ENCODE measurements at places on chromosomes 6 and 20.

GRCh38 chr20:44900231-44900854 lies 9.5 kb upstream of the PABPC1L start:
- no peak for DNase-seq

DNA sequence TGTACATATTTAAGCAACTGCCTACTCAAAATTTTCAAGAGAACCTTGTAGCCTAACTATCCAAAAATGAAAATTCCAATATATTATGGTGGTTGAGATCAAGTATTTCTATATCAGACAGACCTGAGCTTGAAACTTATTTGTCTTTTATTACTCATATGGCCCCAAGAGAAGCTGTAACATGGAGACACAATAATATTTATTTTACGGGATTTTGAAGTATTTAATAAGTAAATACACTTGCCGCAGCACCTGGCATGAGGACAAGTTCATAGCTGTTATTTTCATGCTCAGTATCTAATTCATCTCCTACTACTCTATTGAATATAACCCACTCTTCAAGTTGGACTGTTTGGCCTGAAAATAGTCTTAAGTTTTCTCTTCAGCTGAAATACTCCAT lies 28.0 kb downstream of the PTPRK start:
- DNase-seq = no peak

DNA sequence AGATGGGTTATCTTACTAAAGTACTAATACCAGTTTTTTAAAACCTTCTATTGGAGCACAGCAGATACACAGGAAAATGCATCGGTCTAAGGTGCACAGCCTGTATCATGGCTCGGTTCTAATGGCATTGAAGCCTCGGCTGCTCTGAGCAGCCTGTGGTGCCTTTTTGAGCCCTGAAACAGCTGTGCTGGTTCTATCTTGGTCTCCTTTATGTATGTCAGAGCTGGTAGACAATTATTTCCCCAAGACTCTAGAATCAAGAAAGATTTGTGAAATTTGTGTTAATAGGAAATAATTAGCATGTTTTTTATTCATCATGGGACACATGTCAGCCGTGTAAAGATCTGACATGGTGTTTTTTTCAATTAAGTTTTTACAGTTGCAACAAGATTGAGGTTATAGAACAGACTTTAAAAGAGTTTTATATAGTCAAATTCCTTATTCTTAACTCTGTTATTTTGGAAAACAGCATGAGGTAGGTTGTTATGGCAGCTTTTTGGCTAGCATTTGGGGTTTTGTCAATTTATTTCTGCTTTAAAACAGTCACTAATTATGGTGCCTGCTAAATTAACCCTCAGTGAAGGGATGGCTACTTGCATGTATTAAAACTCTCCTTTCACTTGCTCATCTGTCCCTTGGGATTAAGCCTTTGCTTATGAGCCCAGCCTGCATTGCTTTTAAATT lies 40.3 kb upstream of the C20orf144 start:
- DNase-seq = no peak

DNA sequence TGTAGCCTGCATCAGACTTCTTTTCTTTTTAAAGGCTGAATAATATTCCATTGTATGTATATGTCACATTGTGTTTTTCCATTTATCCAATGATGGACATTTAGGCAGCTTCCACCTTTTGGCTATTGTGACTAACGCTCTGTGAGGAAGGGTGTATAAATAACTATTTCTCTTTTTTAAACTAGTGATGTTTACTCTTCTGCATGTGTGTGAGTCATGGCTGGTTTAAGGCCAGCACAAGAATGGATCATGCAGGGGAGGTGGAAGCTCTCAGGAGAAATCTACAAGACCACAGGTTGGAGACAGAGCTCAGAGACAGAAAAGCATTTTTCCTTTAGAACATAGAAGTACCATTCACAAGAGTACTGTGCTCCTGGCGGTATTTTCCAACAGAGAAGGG lies 307.2 kb downstream of the SOX4 start:
- no peak for DNase-seq

Data from anterior cingulate cortex (tissue), 58 donors.